ENCODE measurements at places on chromosomes 3 and 15. TPM values are rescaled to one million over a fixed set of nuclear protein-coding genes. Genes with fewer than 3 reads are reported as not detected.

The NUP210 gene
- 140 TPM for total RNA-seq

The RSRC1 gene
- total RNA-seq: 17.0 TPM

The HCN4 gene
- under 0.01 TPM for total RNA-seq

The TGM5 gene
- total RNA-seq: under 0.01 TPM

The DPH6 gene
- 15.6 TPM for total RNA-seq

The ADAMTSL3 gene
- total RNA-seq: under 0.01 TPM

GRCh38 chr3:57434041-57434440 is 110.1 kb downstream of the DNAH12 start:
- no peak for DNase-seq

- no peak for DNase-seq
These were observed 32.4 kb downstream of the LSM3 start for GRCh38 chr3:14210843-14211594.

GRCh38 chr15:74782259-74783071 is 585 bp downstream of the CSK start:
- peak; percentile 52 for DNase-seq

DNA sequence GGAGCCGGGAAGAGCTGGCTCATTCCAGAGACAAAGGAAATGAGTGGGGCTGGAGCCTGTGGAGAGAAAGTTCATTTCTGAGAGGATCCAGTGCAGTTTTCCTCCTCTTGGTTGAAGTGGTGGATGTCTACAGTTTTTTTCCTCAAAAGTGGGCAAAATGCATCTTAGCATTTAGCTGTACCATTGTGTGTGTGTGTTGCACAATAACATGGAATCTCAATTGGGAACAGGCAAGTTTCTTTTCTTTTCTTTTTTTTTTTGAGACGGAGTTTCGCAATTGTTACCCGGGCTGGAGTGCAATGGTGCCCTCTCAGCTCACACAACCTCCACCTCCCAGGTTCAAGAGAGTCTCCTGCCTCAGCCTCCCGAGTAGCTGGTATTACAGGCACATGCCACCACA is 101.5 kb upstream of the UBE2E1 start:
- no peak for DNase-seq

DNA sequence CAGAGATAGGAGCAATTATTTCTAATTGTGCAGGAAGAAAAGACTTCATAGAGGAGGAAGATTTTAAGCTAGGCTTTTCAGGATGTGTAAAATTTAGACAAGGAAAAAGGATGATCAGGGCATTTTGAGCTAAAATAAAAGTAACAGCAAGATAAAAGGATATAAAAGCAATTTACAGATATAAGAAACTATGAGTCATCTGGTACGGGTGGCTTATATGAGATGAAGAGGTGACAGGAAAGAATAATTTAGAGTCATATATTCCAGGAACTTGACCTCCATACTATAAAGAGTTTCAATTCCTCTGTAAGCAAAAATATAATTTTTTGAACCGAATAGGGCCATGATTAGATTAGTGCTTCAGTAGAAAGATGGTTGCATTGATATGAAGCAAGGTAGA is 273.7 kb downstream of the RBMS3 start:
- DNase-seq: no peak

DNA sequence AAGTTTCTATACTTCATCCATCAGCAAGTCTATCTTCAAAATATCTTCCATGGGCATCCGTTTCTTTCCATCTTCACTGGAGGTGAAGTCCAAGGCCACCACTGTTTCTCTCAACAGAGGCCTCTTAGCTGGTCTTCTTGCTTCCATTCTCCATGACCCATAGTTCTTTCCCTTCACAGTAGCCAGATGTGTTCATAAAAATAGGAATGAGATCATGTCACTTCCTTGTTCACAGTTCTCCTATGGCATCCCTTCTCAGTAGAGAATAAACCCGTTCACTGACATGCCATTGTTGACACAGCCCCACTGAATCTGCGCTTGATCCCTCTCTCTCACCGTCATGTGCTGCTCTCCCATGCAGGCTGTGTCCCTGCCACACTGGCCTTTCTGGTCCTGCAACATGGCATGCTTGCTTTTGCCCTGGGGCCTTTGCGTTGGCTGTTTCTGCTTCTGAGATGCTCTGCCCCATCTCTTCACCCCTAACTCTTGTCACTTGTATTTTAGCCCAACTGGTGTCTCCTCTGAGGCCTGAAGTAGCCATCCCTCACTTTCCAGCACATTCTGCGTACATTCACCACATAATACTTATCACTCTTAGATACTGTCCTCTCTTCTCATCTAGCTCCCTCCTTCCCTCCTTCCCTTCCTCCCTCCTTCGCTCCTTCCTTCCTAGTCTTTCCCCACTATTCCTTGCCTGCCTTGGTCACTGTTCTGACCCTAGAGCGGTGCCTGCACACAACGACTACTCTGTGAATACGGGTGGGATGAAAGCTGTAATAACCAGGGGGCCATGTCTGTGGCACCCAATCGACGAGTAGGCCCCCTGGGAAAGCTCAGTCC is 42.0 kb downstream of the STARD5 start:
- no peak for DNase-seq

- peak; percentile 98 for DNase-seq
These were observed 14.8 kb downstream of the CRYGS start for GRCh38 chr3:186529201-186529999.

DNA sequence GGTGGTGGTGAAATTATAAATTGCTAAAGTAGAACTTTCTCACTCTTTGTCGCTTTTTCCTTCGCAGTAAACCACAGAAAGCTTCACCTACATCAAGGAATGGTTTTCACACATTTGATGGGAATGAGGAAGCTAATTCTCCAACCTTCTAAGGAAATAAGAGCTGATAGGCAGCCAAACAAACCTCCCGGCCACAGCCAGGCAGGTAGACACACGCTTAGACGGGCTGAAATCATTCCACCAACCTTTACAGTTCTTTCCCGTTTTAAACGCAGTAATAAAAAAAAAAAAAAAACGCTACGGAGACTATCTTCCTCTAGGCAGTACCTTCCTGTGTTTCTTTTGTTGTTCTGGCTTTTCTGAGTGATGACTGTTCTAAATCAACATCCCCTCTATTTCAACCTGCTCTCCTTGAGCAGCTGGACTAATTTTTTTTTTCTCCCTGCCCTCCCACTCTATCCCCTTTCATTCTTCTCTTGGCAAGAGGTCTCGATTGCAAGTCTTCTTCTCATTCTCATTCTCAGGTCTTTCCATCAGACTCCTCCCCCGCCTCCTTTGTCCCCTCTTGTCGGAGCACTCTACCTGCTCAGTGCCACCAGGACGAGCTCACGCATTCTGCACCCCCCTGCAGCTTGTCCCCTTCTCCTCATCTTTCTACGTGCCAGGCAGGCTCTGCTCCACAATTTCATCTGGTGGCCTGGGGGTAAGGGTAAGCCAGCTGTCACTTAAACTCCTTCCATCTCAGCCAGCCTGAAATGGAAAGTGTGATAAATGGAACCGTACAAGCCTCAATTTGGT is 391.1 kb upstream of the MDFIC2 start:
- DNase-seq: no peak

DNA sequence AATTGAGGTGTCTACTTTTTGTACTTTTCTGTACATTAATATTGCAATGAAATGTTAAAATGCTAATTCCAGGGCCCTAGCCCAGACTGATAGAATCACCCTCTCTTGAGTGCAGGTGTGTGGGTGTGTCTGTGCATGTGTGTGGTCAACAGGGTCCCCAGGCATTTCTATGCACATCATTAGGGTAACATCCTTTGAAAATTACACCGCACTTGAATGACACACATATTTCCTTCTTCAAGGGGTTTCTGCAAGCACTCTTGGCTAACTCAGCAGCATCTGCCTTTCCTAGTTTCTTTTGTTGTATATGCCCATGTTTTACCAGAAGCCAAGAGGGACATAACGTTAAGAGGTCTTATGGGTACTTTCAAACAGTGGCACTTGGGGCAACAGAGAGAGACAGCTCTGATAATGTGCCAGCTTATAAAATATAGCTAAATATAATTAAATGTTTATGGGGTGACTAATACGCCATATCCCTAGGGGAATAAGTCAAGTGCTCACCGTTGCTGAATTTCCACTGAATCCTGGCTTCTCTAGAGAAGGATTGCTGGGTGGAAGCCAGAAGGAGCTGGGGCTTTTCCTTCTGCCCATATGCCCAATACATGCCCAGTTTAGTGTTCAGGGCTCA is 54.5 kb upstream of the LRIG1 start:
- no peak for DNase-seq

GRCh38 chr3:112672716-112673541 is 32.0 kb upstream of the CCDC80 start:
- no peak for DNase-seq

GRCh38 chr15:41377978-41378377 is 24.3 kb downstream of the NDUFAF1 start:
- DNase-seq: no peak

DNA sequence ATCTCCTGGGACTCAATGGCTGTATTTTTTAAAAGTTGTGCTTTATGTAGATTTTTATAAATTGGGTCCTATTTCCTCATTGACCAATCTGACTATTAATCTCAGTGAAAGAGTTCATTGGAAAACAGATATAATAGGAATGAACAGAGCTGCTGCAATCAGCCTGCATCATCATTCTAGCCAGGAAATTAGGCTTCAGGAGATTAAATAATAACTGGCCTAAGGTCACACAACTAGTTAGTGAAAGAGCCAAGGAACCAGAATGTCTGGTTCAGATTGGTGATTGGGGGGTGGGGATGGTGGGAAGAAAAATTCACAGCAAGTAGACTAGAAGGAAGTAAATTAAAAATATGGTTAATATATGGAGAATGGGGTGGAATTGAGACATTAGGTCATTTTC is 180.9 kb upstream of the ROPN1 start:
- no peak for DNase-seq

- DNase-seq: no peak
These were observed 736 bp downstream of the ARHGEF26 start for GRCh38 chr3:154121701-154122551.

DNA sequence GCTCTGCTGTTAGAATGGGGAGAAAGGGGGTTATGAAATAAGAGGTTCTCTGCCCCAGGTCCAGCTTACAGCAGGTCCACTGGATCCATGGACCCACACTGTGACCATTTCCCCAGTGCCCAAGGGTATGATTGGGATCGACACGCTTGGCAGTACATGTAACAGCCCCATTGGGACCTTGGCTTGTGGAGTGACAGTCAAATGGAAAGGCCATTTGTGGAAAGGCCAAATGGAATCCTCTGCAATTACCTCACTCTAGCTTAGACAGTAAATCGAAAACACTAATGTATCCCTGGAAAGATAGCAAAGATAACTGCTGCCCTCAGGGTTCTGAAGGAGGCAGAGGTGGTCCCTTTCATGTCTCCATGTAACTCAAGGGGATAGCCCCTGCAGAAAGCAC is 109.1 kb downstream of the MINAR1 start:
- DNase-seq: no peak

GRCh38 chr15:89822951-89823711 is 8.5 kb upstream of the ANPEP start:
- no peak for DNase-seq

GRCh38 chr15:40470423-40471104 is at the start of gene CHST14:
Gene CHST14 (plus strand): TSS chr15:40470984. CDS start chr15:40471214, 230 bp downstream.
- no peak for DNase-seq

- DNase-seq: no peak
These were observed 152.3 kb downstream of the IGF1R start for GRCh38 chr15:98800437-98801233.

DNA sequence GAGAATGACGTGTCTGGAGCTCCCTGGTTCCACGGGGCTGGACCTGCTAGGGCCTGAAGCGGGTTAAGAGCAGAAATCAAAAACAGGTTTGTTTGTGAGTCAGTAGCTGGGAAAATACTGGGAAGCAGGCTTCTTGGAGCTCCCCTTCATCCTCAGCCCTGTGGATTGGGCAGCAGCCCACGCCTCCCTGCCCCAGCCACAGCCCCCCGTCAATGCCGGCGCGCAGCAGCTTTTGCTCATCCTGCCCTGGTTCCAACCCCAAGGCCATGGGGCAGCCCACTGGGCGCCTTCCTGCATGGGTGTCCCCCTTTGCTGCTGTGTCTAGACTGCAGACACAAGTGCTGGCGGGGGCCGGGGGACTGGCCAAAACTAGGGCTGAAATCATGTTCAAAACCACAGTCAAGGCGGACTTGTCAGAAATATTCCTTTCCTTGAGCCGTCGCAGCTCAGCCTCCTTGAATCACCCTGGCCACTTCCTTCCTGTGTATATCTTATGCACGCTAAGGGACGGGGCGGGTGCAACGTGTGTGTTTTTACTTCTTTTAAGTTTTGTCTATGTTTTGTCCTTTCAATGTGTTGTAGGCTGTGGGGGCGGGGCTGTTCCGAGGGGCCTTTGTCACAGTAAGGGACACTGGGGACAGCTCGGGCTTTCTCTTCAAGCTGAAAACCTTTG is 108.1 kb downstream of the KLF13 start:
- peak; percentile 95 for DNase-seq

DNA sequence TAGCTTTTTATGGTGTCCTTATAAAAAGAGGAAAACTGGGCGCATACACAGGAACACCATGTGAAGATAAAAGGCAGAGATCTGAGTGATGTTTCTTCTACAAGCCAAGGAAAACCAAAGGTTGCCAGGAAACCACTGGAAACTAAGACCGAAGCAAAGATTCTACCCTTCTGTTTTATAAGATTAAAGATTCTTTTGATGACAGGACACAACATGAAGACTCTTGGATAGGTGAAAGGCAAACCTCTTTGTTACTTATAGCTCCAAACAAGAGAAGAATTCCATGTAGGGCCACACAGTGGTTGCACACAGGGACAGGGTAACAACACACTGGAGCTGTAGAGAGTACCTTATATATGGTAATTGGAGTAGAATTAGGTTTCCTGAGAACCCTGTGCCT is at the start of gene CD200R1L:
TSS of gene CD200R1L (minus strand) at position 101 of the 400 bp plus-strand sequence. CDS start 17,497 bp downstream, outside the sequence.
- no peak for DNase-seq

DNA sequence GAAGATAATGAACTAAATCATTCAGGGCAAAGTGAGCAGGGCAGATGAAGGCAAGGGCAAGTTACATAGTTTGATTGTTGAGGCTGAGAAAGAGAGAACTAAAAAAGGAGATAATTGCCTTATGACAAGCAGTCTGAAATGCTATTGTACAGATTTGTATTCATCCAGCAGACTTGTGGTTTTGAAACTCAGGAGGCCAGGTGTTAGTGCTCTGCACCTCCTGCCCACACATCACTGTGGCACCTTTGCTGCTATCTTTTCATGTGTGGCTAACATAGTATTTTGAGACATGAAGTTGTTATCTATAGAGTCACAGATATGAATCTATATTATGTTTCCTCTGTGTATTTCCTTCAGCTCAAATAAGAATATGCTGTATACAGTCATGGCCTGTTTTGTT is 24.3 kb upstream of the SUCLG2 start:
- DNase-seq: no peak

DNA sequence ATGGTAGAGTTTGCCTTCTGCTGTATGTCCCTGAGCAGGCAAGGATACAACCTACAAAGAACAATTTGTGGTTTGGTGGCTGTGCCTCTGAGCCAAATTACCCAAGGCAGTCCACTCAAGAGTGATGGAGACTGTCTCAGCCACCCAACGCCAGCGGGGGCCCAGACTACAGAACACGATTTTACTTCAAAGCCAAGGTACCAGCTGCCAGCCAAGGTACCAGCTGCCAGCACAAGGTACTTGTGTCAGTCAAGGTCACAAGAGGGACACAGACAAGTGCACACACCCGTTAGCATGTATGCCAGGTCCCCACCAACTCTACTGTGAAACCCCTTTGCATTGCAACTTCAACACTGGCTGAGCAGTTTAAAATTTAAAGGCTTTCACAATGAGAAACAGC is 23.5 kb downstream of the COLQ start:
- DNase-seq: no peak
